ENCODE measurements at places on chromosomes 3 and 15.

DNA sequence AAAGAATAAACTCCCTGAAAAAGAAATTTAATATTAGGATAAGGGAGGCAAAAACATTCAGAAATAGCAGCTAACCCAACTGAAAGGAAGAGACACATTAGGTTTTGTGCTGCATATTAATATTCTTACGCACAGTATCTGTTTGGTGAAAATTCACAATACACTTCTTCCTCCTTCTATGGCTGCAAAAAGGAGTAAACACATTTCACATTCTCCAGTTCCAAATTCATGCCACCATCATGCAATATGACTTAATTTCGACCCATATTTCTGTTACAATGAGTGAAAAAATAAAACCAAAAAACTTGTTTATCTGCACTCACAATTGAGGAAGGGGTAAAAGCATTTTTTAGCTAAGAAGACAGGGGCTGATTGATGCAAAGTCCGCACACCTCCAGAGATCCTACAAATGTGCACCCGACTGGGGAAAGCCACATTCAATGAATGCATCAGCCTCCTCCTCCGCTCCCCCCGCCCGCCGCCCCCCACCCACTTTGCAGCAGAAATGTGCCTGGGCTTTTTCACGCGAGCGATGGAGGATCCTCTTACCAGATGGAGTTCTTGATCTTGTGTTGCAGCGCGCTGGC is 1.0 kb downstream of the RFX7 start:
- no peak for DNase-seq

GRCh38 chr3:113968986-113969385 is 21.2 kb downstream of the ZDHHC23 start:
- DNase-seq, result no peak

DNA sequence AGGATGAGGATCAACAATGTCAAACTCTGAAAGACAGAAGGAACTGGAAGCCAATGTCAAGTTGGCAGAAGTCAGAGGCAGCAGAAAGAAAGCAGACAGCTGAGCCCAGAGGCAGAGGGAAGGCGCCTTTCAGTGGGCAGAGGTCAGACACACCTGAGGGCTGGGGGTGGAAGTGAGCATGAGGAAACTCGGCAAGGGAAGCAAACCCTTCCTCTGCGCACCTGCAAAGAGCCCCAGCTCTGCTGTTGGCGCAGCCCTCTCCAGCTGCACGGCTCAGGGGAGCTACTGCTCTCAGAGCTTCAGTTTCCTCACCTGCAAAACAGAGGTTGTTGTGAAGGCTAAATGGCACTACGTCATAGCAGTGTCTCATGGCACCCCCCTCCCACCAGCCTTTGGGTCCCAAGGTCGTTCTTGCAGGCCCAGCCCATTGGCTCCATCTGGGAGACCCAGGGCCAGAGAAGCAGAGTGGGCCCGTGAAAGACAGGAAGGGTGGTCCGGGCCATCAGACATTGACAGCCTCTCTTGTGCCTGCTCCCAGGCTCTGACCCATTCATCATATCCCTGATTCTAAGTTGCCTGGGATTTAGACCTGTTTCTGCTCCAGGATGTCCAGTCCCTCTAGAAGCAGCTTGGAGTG is 53.3 kb upstream of the SLC6A11 start:
- DNase-seq, result no peak

DNA sequence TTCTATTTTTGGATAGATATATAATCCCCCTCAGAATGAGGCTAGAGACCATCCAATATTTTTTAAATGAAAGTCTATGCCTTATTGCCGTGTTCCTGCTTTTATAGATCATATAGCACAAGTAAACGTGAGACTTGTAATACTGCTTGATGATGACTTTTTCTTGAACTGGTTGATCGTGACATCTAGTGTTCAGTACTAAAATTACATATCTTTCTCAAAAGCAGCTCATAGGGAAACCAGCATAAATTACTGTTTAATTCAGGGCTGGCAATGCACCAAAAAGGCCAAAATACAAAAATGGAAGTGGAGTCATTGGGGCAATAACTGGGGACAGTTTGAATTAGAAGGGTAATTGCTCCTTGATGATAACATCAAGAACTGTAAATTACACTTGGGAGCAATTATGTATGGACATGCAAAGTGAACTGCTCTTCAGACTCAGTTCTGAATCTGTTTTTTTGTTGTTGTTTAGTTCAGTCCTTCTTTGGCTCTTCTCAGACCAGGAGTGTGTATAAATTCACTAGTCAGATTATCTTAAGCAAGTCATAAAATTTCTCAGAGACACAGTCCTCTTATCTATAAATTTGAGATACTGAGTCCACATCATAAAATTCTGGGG is 325.3 kb downstream of the THSD4 start:
- DNase-seq, result no peak

DNA sequence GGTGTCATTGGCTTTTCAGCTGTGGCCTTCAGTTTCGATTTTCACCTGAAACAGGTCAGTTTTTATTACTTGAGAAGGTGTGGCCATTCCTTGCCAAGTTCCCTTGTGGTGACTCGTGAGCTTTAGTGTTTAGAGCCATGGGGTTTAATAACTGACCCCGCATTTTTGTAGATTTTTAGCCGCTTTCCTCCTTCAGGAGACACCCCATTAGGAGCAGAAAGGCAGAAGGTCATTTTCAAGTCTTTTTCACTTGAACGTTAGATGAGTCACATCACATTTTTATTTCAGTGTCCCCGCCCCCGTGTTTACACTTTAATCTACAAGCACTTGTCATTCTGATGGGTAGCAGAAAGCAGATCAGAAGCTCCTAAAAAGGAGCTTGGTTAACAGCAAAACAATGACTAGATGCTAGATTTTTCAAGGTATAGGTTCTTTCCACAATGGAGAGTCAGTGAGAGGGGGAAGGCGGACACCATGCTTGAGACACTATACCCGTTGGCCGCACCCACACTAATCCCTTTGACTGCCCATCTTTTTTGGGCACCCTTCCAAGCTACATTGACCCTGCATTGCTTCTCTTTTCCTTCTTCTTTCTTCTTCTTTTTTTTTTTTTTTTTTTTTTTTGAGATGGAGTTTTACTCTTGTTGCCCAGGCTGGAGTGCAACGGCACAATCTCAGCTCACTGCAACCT is 132.7 kb downstream of the GHSR start:
- no peak for DNase-seq

DNA sequence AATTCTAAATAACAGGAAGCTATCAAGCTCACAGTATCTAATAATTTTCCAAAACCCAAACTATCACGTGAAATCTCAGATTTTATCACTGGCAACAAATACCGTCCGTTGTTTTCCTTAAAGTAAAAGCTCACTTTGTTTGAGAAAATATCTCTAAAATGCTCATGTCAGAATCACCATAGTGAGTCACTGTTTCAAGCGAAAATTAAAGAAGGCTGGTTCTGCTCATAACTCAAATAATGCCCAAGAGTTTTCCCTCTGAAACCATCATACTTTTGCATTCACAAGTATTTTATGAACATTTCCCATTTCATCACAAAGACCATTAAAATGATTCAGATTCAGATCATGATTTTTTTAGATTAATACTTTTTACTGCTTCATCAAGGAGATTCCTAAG is 50.6 kb downstream of the TBL1XR1 start:
- DNase-seq, result no peak

- no peak for DNase-seq
Observed at GRCh38 chr3:63724987-63725386, 72.5 kb downstream of the SNTN start.

DNA sequence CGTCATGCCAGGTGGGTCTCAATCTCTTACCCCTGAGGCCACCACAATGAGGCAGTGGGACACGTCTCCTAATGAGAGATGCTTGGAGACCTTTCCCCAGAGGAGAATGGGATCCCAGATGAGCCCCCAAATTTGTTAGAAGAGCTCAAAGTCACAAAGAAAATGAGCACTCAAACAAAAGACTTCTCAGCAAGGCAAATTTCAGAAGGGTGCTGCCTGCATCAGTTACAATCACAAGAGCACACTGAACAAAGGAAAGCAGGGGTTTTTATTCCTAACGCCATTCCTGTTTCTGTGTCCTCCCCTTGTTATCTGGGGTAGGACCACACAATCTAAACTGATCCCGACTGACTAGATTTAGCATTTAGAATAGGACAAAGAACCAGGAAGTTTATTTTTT is 50.1 kb downstream of the DLG1 start:
- no peak for DNase-seq

DNA sequence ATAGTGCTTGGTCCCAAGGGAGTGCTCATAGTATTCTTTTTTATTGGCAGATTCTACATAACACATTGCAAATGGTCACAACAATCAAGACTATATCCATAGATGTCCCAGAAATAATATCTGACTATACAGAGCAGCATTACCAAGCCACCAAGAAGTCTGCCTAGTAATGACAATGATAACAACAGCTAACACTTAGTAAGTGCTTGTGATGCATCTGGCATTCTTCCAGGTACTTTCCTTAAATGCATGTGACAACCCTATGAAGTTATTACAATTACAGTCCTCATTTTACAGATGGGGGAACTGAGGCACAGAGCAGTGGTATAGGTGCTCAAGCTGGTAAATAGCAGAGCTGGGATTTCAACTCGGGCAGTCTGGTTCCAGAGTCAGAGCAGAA is 49.6 kb upstream of the ICE2 start:
- DNase-seq, result no peak

- DNase-seq, result no peak
Observed at GRCh38 chr15:60087561-60087960, 83.5 kb downstream of the FOXB1 start.

DNA sequence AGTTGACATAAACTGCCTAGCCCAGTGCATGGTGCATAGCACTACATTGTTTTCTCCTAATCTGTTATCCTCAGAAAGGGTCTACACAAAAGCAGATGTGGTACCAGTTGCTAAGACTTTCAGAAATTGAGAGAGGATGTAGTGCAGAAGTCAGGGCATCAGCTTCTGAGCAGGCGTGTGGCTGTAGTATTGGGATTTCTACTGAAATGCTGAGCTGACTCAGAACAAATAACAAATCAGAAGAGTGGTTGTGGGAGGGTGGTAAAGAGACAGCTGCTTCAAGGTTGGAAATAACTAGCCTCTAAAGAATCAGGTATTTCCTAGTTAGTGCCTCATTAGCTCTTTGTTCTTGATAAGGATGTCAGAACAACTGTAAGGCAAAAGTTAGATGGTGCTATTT is 161.3 kb downstream of the AKAP13 start:
- DNase-seq, result no peak

- no peak for DNase-seq
Observed at GRCh38 chr3:188834349-188834748, 337.4 kb upstream of the TPRG1 start.

- DNase-seq, result no peak
Observed at GRCh38 chr15:99307735-99308134, 56.5 kb downstream of the LRRC28 start.

DNA sequence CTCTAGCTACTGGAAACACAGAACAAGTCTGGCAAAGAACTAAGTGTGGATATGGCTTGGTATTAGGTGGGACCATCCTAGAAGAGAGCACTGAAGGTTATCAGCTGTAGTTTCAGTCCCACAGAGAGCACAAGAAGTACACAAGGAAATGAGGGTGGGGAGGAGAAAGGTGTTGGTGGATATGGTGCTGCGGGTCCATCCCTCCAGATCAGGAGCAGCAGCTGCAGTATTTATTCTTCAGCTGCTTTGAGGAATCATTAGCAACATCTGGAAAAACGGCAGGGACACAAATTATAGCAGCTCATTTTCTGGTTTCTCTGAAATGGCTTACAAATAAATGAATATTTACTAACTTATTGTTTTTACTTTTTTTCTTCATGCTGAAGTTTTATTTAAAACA is 29.0 kb downstream of the CD80 start:
- no peak for DNase-seq

DNA sequence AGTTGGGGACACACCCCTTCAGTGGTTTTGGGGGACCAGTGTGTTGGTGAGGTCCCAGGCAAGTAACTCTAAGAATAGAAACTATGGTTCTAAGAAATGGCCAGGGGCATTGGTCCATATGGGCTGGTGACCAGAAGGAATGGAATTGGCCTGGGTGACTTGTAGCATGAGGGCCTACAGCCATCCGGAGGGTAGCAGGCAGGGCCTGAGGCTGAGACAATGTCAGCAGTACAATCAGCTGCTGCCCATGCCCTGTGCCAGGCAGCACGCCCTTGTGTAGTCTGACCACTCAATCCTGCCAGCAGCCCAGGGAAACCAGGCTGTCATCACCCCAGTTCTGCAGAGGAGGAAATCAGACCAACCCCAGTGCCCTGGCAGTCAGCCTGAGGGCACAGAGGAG is 100.6 kb downstream of the DNAJB8 start:
- DNase-seq, result peak; percentile 80

GRCh38 chr3:11514191-11514821 is 129.4 kb downstream of the VGLL4 start:
- DNase-seq, result peak; percentile 26

DNA sequence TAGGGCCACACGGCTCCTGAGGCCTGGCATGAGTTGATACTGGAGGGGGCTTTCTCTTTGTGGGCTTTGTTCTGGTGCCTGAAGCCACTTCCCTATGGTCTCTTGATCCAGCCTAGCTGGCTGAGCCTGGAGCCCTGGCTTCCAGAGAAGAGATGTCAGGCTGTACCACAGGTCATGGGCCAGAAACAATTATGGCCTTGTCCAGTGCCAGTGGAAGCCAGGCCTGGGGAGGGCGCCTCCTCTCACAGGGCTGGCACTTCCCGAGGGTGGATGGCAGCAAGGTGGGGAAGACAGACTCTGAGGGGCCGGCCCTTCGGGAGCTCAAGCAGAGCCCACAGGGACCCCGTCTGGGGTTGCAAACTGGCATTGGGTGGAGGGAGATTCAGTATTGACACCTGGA is 34.9 kb upstream of the ACAD9 start:
- no peak for DNase-seq

- DNase-seq, result no peak
Observed at GRCh38 chr3:107590786-107591185, 68.0 kb downstream of the BBX start.

GRCh38 chr15:39144613-39145499 is 436.0 kb upstream of the THBS1 start:
- no peak for DNase-seq

DNA sequence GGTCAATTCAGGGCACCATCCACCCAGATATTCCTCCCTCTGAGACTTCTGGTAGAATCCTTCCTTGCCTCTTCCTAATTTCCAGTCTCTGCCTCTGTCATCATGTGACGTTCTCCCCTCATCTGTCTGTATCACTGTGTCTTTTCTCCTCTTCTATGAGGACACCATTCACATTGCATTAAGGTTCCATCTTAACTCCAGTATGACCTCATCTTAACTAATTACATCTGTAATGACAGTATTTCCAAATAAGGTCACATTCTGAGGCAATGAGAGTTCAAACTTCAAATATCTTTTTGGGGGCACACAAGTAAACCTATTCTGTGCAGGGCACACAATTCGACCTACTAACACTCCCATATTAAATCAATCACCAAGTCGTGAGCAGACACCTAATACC is 169.7 kb downstream of the FHIT start:
- DNase-seq, result no peak

DNA sequence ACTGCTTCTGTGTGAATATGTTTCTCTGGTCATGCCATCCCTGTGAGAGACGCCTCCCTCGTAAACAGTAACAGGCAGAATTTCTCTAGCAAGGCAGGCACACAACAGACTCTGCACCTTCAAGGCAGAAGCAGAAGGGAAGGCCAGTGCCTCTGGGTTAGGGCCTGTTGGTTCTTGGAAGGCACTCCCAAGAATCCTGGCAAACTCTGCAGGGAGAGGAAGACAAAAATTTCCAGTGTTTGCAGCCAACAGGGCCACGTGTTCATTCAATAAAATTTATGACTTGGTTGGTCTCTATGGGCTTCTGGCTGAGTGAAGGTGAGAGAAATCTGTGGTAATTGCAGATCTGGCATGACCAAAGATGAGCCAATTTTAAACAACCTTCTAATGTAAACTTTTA is 39.3 kb downstream of the NFKBIZ start:
- DNase-seq, result no peak

- DNase-seq, result no peak
Observed at GRCh38 chr15:91711384-91712033, 142.0 kb upstream of the SLCO3A1 start.

- no peak for DNase-seq
Observed at GRCh38 chr3:118468801-118469200, 565.8 kb downstream of the IGSF11 start.
